ENCODE measurements at places on chromosomes 16 and 17. TPM values are rescaled to one million over a fixed set of nuclear protein-coding genes. Genes with fewer than 3 reads are reported as not detected.
A peak's percentile ranks its signal among the peaks of the same experiment; 100 is the strongest.

DNA sequence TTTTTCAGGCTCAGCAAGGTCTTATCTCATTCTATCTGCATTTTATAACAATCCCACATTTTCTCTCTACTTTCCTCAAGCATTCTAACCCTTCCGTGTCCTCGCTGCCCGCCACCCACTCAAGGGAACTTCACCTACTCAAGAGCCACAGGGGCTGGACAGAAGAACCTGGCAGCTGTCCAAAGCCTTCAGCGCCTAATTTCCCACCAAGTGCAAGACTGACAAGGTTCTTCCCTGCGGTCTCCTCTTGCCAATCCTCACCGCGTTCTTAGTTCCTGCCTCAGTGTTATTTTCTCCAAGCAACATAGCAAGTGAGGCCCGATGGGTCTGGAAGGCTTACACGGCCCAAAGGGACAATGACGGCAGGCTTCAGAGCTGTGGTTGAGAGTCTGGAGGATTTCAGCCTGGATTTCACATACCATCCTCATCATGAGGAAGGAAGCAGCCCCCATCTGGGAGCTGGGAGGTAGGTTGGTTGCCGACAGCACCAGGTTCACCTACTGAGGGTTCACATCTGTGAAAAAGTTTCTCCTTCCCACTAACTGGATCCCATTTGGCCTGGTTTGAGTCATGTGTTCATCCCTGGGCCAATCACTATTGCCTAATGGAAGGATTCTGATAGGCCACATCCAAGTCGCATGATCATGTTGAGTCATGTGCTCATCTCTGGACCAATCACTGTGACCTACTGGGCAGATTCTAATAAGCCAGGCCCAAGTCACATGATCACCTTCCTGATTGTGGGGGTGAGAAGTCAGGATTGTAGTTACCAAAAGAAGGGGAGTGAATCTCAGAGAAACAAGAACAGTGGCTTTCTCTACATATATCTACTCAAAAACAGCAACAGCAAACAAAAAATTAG is 108.2 kb downstream of the N4BP1 start:
- no peak overlapping the region for H3K4me3 ChIP-seq
- H3K27me3 ChIP-seq: no peaks in the 10 kb centered on the region
- DNase-seq: no peak
- no peak overlapping the region for H3K27ac ChIP-seq
- H3K36me3 ChIP-seq: no peaks in the 10 kb centered on the region

The PIK3R5 gene
- total RNA-seq: not detected

The MARCHF10 gene
- not detected for total RNA-seq

DNA sequence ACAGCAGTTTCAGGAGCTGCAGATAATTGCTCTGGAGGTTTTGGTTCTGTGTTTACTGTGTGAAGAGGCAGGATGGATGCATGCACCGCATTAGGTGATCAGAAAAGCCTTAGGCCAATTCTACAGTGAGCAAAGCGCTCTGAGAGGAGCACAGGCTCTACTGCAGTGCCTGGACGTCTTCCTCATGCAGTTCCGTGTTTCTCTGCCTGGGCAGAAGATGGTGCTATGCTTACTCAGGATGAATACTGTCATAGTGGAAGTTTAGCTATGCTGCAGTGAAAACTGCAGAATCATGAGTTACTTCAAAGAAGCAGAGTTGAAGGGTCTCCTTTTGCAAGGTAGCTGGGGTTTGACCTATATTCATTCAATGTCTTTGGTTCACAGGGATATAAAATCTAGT is 1012.4 kb downstream of the KCNJ18 start:
- H3K4me1 ChIP-seq: no peaks in the 10 kb centered on the region
- no peak for DNase-seq
- no peak overlapping the region for H3K27ac ChIP-seq

GRCh38 chr16:25060920-25061319 is 45.8 kb upstream of the ARHGAP17 start:
- no peaks in the 10 kb centered on the region for H3K27me3 ChIP-seq
- no peak overlapping the region for H3K27ac ChIP-seq
- no peak for DNase-seq
- H3K4me1 ChIP-seq: peaks cover 14% of the 10 kb centered on the region

DNA sequence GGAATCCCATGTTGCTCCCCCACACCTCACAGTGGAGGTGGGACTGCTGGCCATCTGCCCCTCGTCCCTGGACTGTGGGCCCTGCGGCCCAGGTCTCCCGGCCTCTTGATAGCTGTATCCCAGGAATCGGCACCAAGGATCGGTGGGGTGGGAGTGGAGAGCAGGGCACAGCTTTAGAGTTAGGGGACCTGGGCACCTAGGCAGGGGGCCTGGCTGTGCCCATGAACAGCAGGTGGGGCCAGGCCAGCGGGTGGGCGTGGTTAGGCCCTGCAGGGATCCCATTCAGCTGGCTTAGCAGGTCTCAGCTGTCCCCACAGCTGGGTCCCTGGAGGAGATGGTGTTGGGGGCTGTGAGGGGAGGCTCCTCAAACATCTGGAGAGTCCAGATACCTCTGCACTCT is 49.2 kb downstream of the SREBF1 start:
- no peaks in the 10 kb centered on the region for H3K36me3 ChIP-seq
- H3K27me3 ChIP-seq: no peaks in the 10 kb centered on the region
- no peak overlapping the region for H3K4me3 ChIP-seq
- DNase-seq: no peak
- H3K27ac ChIP-seq: no peak overlapping the region
- H3K4me1 ChIP-seq: peaks cover 27% of the 10 kb centered on the region

The PIRT gene
- total RNA-seq: not detected

The EPX gene
- not detected for total RNA-seq

GRCh38 chr16:85936816-85937215 is 37.9 kb downstream of the IRF8 start:
- H3K36me3 ChIP-seq: no peaks in the 10 kb centered on the region
- no peaks in the 10 kb centered on the region for H3K27me3 ChIP-seq
- no peak overlapping the region for H3K27ac ChIP-seq

The IL34 gene
- total RNA-seq: 0.49 TPM

The ASB16 gene
- not detected for total RNA-seq

GRCh38 chr16:6977916-6978315 is 354.7 kb upstream of the RBFOX1 start:
- no peaks in the 10 kb centered on the region for H3K27me3 ChIP-seq
- H3K4me1 ChIP-seq: peaks cover 17% of the 10 kb centered on the region
- H3K27ac ChIP-seq: peak overlapping the region; percentile 86

- no peak for DNase-seq
- no peak overlapping the region for H3K4me3 ChIP-seq
- no peak overlapping the region for H3K27ac ChIP-seq
- no peaks in the 10 kb centered on the region for H3K27me3 ChIP-seq
These were observed 3.8 kb upstream of the ICAM2 start for GRCh38 chr17:64024215-64024654.

- H3K4me1 ChIP-seq: peaks cover 58% of the 10 kb centered on the region
- no peak overlapping the region for H3K27ac ChIP-seq
- H3K4me3 ChIP-seq: no peak overlapping the region
These were observed 12.7 kb downstream of the CNEP1R1 start for GRCh38 chr16:50037662-50038220.

GRCh38 chr17:14487068-14487467 is 186.2 kb downstream of the HS3ST3B1 start:
- no peaks in the 10 kb centered on the region for H3K36me3 ChIP-seq
- H3K4me3 ChIP-seq: no peak overlapping the region
- H3K27me3 ChIP-seq: no peaks in the 10 kb centered on the region
- H3K27ac ChIP-seq: no peak overlapping the region

The NUPR1 gene
- total RNA-seq: 8.8 TPM

DNA sequence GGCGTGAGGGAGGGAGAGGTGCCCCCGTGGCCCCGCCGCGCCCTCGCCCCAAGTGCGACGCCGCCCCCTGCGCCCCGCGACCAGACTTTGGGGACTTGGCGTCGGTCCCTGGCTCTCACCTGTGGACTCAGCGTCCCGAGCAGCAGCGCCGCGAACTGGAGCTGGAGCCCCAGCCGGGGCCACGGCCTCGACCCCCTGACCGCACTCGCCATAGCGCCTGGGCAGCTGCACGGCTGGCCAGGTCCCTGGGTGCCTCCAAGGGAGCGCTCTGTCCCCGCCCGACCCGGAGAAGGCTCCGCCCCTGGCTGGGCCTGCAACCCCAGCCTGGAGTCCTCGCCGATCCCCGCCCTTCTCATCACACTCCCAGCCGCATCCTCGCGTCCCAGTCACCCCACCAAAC is at the start of gene ERN2:
Gene ERN2 (minus strand): TSS at position 247 of the 400 bp plus-strand sequence. CDS start 35 bp downstream, at position 212.
- no peaks in the 10 kb centered on the region for H3K36me3 ChIP-seq
- H3K27ac ChIP-seq: no peak within 1 kb of the TSS
- no peak within 1 kb of the TSS for H3K4me3 ChIP-seq
- no peaks in the 10 kb centered on the region for H3K4me1 ChIP-seq

- H3K36me3 ChIP-seq: no peaks in the 10 kb centered on the region
- no peak for DNase-seq
- H3K27me3 ChIP-seq: no peaks in the 10 kb centered on the region
- no peak overlapping the region for H3K27ac ChIP-seq
- no peak overlapping the region for H3K4me3 ChIP-seq
These were observed 1.6 kb downstream of the FAM83G start for GRCh38 chr17:19002805-19003542.

The KRT27 gene
- not detected for total RNA-seq

GRCh38 chr16:12240036-12240435 is 263.5 kb downstream of the SNX29 start:
- no peaks in the 10 kb centered on the region for H3K36me3 ChIP-seq
- no peak overlapping the region for H3K27ac ChIP-seq
- no peaks in the 10 kb centered on the region for H3K4me1 ChIP-seq
- H3K4me3 ChIP-seq: no peak overlapping the region

DNA sequence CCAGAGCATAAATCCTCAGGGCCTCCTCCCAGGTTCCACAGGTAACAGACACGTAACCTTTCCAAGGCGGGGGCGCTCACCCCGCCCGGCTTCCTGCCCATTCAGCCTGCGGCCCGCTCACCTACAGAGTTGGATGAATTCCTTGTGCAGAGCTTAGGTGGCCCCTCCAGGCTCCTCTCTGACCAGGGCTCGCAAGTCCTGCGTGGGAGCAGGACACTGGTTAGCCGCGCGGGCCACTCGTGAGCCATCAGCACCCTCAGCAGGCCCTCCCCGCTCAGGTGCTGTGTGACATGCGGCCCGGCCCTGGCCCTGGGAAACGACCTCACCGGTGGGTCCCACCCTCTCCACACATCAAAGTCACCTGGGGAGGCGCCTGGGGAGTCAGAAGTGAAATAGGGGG is 528 bp downstream of the TERB1 start:
- H3K27me3 ChIP-seq: no peaks in the 10 kb centered on the region
- no peak for DNase-seq
- no peaks in the 10 kb centered on the region for H3K36me3 ChIP-seq
- H3K27ac ChIP-seq: no peak overlapping the region

Measured in Caco-2 (cell line).